ENCODE measurements at places on chromosomes 3 and 15.

DNA sequence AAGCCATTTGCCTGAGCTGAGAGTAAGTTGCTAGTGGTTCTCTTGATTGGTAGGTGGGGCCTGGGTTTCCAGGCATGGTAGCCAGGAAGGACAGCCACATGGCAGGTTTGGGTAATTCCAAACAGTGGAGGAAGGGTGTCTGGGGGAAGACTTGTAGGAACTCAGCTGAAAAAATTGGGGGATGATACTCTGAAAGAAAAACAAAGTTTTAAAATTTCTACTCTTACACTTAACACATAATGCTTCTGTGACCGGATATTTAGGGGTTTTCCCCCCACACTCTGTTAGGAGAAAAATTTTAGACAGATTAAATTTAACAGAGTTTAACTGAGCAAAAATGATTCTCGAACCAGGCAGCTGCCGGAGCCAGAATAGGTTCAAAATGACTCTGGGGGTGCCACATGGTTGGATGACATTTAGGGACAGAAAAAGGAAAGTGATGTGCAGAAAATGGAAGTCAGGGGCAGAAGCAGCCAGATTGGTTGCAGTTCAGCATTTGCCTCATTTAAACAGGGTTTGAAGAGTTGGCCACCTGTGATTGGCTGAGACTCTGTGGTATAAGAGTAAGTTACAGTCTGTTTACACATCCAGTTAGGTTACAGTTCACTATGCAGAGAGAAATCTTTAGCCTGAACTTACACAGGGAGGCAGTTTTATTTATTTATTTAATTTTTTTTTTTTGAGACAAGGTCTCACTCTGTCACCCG is 8.1 kb downstream of the B2M start:
- DNase-seq, result no peak

DNA sequence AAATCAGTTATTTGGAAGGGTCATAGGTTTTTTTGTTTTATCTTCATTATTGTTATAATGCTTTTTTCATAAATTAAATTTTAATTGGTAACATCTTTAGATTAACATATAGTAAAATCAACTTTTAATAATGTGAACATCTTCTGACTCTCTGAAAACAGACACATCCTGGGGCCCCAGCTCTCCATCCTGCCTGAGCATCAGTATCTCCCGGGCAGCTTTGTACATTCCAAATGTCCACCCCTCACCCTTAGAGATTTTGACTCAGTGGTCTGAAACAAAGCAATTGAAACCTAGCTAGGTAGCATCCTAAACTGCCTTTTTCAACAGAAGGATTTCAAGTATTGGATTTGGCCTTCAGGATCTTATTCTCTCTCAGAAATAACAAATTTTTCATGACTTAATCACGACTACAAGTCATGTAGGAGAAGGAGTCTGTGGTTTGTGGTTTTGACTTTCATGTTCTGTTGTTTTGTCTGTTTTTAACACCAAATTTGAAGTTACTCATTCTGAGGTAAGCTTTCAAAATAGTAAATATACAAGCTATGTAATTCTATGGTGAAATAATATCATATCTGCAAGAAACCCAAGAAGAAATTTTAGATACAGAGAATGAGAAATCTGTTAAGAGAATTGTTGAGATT is 147.3 kb upstream of the UBE2E2 start:
- DNase-seq, result no peak

DNA sequence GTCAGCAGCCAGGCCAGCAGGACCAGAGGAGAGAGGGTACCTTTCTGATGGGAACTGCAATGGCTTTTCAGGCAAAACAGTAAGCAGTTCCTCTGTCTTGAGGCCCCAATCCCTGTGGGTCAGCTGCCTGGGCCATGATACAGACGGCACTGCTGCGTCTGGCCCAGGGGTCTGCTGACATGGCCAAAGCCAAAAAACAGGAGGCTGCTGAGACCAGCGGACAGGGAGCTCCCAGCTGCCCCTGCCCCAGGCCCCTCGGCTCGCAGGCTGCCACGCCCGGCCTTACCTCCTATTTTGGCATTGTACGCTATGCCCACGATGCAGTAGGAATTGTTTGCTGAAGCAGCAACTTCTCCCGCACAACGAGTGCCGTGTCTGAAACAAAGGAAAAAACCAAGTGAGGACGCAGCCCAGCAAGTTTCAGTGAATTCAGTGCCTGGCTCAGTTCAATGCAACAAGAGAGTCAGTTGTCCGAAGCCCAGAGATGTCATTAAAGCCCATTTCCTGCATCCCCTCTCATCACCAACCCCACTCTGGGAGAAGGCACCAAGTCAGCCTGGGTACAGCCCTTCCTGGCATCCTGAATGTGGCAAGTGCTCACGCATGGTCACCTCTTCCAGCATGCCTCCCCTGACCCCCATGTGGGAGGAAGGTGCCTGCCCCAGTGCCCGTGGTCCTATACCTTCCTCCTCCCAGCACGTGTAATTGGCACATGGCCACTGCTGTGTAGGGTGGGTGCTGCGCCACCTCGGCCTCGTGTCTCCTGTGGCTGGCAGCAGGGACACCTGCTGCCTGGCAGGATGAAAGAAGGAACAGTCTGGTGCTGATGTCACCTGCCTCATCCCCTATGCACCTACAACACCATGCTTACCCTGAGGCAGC is 61.7 kb downstream of the PCSK6 start:
- no peak for DNase-seq

- no peak for DNase-seq
Measured at GRCh38 chr15:40550341-40551037, 14.4 kb downstream of the CCDC32 start.

- DNase-seq, result no peak
Measured at GRCh38 chr3:62233065-62233464, 140.3 kb downstream of the FEZF2 start.

GRCh38 chr3:29475854-29476253 is 195.0 kb downstream of the RBMS3 start:
- no peak for DNase-seq

GRCh38 chr3:112873632-112874031 is 27.0 kb upstream of the CD200R1L start:
- DNase-seq, result no peak

DNA sequence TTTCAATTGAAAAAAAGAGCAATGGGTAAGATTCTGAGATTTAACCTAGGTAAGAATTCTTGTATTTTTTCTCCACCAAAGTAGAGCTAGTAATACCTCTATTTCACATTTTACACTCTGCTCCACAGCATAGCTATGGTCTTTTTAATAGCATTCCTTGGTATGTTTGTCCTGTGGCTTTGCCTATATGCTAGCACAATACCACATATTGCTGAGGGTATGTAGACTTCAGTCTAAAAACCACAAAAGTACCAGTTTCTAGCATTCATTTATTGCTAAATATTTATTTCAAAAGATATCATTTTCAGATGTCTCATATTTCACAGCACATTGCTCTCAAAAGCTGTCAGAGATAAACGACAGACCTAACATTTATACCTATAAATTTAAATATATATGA is 18.2 kb upstream of the EOGT start:
- DNase-seq, result no peak

GRCh38 chr3:853489-853888 is 239.3 kb upstream of the CNTN6 start:
- no peak for DNase-seq

DNA sequence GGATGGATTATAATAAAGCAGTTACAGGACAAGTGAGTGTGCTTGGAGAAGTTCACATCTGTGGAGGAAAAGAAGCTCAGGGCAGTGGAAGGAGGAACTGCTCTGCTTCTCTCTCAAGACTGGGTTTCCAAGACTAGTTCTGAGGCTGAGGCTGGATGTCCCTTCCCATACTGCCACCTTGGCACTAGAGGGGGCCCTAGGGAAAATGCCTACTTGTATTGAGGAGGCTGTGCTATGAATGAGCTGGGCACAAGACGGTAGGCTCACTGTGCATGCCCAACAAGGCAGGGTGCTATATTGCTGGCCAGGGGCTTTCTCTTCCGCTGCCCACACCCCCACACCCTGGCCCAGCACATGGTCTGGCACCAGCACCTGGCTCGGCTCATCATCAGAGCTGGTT is 65.2 kb downstream of the SLCO2A1 start:
- no peak for DNase-seq
